ENCODE measurements at places on chromosomes 3 and 15.

- no peak for DNase-seq
Measured at GRCh38 chr3:72519946-72520604, 328.2 kb downstream of the SHQ1 start.

GRCh38 chr15:92709110-92709790 is 53.7 kb upstream of the FAM174B start:
- DNase-seq = no peak

DNA sequence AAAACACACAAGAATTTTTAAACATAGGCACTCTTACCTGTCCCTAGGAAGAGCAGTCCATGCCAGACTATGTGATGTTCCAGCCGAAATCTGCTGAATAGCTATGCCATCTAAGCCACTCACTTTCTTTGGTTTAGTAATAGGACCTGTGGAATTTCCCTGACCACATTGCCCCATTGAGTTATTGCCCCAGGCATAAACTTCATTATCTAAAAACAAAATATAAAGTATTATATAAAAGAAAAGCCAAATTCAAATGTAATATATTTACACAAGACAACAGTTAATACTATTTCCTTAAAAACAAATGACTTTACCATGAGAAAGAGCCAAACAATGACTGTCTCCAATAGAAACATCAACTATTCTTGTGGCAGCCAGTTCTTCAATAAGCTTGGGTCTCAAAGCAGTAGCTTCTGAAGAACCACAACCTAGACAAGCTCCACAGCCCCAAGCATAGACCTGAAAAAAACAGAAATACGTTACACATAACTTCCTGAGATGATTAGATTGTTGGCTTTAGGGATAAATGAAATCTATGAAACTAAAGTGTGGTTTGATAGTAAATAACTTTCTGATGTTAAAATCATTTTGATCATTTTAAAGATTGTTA is 84.3 kb downstream of the HERC1 start:
- no peak for DNase-seq

GRCh38 chr15:87300146-87300545 is 956.4 kb downstream of the NTRK3 start:
- DNase-seq = no peak

- no peak for DNase-seq
Measured at GRCh38 chr3:50294492-50295403, 2.5 kb upstream of the IFRD2 start.

- no peak for DNase-seq
Measured at GRCh38 chr15:32834156-32834555, 116.4 kb downstream of the GREM1 start.

DNA sequence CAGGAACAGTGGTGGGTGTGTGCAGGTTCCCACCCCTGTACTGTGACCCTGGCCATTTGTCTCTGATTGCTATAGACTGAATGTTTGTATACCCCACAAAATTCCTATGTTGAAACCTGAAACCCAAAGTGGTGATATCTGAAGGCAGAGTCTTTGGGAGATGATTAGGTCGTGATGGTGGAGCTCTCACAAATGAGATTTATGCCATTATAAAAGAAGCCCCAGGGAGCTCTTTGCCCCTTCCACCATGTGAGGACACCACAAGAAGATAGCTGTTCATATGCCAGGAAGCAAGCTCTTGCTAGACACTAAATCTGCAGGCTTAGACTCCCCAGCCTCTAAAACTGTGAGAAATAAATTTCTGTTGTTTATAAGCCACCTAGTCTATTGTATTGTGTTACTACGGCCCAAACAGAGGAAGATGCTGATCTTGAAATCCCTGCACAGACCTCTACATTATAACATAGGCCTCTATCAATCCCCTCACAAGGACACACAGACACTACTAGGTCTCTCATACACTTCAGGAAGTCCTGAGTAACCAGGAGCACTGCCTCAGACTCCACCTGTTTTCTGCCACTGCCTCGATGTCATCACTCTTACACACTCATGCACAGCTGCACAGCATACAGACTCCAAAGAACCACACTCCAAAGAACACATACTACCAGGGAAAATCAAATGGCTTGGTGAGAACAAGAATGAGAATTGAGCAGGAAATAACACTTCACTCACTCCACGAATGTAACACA is 14.7 kb downstream of the IGSF11 start:
- no peak for DNase-seq

DNA sequence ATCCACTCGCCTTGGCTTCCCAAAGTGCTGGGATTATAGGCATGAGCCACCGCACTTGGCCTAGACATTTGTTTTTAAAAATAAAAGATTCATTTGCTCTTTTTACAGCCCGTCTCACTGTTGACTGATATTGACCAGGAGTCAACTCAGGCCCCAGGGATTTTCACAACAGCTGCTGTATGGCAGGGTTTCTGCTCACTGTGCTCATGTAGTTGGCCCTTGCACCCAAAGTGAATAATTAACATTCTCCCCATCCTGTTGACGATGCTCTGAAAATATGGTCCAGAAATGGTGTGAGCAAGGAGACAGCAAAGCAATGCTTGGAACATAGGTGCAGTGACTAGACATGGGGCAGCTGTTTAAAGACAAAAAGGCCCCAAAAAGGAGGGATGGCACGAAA is 2.9 kb upstream of the CCR5 start:
- no peak for DNase-seq

DNA sequence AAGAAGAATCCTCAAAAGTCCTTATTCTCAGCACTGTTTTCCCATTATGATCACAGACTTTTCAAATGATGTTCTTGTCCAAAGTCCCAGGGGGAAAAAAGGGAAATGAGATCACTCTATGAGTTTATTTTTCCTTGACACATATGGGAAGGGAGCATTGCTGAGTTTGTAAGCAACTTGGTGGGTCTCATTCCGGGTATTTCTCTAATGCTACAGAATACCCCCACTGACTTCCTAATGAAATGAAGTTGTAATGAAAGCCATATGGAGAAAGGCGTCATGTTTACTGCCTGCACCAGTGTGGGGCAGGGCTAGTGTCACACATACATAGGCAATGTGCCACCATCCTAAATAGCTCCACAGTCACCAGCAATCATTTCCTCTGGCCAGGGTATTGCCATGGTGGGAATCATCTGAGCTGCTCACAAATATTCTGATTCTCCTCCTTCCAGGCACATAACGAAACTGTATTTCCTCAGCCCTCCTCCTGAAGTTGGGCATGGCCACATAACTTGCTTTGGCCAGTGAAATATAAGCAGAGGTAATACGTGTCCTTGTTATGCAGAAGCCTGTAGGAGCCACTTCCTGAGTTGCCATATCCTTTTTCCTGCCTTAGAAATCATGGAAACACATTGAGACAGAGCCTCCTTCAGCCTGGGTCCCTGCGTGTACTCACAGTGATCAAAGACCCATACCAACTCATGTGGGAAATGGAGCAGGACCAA is 41.0 kb upstream of the C15orf61 start:
- no peak for DNase-seq

DNA sequence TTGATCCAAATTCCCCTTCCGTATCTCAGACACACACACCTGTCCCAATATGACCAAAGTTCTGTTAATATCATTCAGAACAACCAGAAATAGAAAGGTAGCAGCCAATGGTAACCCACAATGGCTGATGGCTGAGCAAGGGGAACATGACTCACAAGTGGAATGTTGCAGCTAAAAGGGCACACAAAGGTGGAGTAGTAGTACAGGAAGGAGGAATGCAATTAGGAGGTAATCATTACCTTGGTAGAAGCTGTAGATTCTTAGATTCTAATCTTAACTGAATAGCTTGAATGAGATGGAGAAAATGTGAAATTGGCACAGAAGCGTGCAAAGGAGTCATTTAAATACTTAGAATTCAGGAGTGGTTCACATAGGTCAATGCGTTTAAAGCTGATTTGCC is 347.9 kb downstream of the NR2F2 start:
- no peak for DNase-seq

- DNase-seq = no peak
Measured at GRCh38 chr15:79874242-79874641, 22.6 kb downstream of the MTHFS start.

- DNase-seq = no peak
Measured at GRCh38 chr3:46102059-46102779, 74.9 kb upstream of the XCR1 start.

DNA sequence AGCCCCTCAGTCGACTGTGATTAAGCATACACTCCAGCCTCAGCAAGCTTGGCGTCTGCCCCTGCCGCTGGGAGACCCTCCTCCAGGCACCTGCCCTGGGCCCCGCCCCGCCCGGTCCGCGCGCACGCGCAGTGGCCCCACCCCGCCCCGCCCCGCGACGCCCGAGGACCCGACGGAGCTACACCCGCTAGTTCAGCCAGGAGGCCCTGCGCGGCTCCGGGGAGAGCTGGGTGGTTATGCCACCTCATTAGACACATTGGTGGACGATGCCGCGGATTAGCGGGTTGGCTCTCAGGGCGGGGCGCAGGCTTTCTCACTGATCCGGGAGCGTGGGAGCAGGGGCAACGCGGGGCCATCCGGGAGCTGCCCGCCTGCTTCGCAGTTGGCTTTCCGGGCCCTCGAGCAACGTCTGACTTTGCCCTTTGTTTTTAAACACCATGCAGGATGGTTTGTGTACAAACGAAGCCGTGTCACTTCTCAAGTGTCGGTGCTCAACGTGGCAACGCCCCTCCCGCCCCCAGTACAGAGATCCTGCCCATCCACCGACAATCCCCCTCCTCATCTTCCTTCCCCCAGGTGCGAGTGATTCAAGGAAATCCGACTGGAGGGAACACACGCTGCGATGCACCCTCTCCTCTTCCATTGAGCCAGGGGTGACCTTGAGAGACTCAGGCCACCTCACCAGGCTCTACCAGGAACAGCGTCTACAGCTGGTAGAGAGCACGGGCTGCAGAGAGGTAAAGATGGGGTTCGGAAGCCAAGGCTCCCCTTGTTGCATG is 109.3 kb downstream of the SHQ1 start:
- DNase-seq = peak; percentile 16

Measured in cortex of kidney (tissue), 1 donor.